Cardiac muscle cell (in vitro differentiated cells and primary cell): ENCODE measurements at places on chromosomes 11 and 22. TPM values are rescaled to one million over a fixed set of nuclear protein-coding genes. Genes with fewer than 3 reads are reported as not detected.

Gene KLHL35
- 2.6 and 3.4 TPM in 2 replicates for polyA plus RNA-seq

Gene SMC1B
- 0.04 TPM in 1 of 2 replicates, not detected in the other for polyA plus RNA-seq

Gene CABP4
- polyA plus RNA-seq = 0.55 TPM in 1 of 2 replicates, not detected in the other

Gene SAA1
- polyA plus RNA-seq = 0.31 and 2.3 TPM in 2 replicates

Gene DRD4
- 0.75 and 2.2 TPM in 2 replicates for polyA plus RNA-seq

Gene ASCL2
- polyA plus RNA-seq = 0.21 TPM in 1 of 2 replicates, not detected in the other

Gene IL17RA
- 3.3 and 5.7 TPM in 2 replicates for polyA plus RNA-seq

Gene SMIM35
- polyA plus RNA-seq = not detected in 2 replicates
